Epithelial cell of proximal tubule (primary cell): ENCODE measurements at places on chromosomes 13 and 19.

DNA sequence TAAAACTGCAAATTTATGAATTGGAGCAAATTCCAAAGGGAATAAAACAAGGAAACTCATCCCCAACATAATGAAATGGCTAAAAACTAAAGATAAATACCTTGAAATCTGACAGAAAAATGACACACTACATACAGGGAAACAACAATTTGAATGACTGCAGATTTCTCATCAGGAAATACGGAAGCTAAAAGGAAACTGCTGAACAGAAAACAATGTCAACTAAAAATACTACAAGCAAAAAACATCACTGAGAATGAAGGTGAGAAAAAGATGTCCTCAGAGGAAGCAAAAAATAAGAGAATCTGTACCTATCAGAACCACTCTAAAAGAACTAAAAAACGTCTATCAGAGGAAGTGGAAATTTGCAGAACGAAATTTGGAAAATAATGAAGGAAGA lies 39.5 kb downstream of the ZSWIM9 start:
- no peak for DNase-seq

- no peak for DNase-seq
These were observed 797.7 kb upstream of the ARGLU1 start for GRCh38 chr13:107365466-107366215.

DNA sequence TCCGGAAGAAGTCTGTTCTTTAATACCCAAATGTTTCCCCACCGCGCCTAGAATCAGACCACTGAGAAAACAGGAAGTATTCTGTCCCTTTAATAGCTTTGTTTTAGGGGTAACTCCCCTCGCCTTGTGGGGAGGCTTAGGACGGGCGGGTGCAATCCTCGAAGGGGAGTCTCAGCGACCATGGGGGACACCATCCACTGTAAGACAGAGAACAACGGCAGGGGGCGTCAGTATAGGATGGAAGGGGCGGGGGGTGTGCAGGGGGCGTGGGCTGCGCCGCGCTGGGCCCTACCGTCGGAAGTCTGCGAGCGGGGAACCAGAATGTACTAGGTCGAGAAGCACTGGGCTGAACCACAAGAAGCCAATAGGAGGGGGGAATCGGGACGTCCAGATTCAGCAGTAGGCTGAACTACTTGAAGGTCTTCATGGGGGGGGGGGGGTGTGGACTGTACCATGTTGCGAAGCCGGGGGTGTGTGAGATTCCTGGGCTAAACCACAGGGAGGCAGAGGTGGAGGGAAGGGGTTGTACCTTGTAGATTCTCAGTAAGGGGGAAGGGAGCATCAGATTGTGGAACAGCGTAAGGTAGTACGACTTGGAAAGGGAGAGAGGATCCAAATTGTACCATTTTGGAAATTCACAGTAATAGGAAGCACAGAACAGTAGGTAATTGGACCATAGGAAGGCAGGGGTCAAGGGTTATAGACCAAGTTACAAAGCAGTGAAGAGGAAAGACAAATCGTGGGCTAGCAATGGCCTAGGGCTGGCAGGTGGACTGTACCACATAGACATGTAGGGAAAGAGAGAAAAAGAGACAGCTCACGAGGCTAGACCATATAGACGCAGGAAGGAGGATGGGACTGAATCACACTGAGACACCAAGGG lies 1.0 kb upstream of the DBP start:
- DNase-seq: peak; percentile 83

DNA sequence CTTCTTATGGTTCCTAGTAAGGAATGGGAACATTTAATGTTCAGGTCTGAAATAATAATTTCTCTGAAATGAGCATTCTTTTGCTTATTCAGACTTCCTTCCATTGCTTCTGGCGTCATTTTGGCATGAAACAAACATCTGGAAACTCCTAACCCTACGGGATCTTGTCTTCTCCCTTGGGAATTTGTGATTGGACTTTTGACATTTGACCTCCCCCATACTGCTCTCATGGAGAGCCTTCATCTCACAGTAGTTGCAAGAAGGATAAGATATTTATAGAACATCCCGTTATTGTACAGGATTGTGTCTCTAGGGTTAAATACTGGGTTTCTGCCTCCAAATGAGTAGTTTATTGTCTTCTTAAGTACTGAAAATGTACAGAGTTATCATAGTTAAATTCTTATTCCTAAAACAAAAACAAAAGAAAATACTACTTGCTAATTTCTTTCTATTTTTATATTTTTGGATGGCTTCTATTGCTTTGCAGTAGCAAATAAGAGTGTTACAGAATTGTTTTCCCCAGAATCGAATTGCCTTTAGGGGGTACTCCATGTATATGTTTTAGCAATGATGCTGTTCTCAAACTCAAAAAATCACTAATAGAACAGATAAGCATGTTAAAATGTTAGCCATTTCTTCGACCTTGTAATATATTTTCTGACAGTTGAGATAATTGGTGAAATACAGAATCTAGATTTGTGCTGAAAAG lies 366.8 kb downstream of the DLEU7 start:
- no peak for DNase-seq

GRCh38 chr19:12946092-12946721 lies 545 bp downstream of the RAD23A start:
- DNase-seq: no peak

GRCh38 chr19:2462635-2463421 lies 6.1 kb upstream of the LMNB2 start:
- no peak for DNase-seq

GRCh38 chr13:85095418-85096272 lies 703.6 kb downstream of the SLITRK6 start:
- DNase-seq: no peak

- peak; percentile 87 for DNase-seq
These were observed 1189.9 kb downstream of the UQCRFS1 start for GRCh38 chr19:28023064-28023463.

DNA sequence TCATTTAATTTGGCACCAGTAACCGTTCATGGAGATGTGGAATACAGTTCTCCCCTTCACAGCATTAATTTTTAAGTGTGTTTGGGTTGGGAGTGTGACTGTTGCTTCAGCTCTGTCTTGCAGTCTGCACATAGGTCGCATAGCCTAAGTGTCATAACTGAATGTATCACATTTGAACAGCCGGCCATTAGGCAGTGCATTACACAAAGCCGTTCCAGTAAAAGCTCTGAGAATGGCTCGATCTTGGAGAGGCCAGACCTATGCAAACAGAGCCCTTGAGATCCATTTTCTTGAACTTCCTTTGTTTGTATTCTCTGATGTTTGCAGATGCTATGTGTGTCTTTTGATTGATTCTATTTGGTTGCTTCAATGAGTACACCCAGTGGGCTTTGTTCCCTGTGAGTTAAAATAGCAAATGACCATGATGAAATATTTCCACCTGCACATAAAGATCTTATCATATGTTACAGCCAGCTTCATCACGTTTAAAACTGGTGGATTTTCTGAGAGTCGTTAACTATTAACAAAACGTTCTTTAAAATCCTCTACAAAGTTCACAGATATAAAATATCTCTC lies 1104.9 kb upstream of the SLC10A2 start:
- DNase-seq: no peak

GRCh38 chr19:45884682-45885555 lies 1.0 kb downstream of the IRF2BP1 start:
- no peak for DNase-seq

GRCh38 chr19:4357921-4358326 lies 14.6 kb downstream of the MPND start:
- DNase-seq: no peak

- DNase-seq: no peak
These were observed 8.1 kb downstream of the ERFL start for GRCh38 chr19:41919948-41920712.

DNA sequence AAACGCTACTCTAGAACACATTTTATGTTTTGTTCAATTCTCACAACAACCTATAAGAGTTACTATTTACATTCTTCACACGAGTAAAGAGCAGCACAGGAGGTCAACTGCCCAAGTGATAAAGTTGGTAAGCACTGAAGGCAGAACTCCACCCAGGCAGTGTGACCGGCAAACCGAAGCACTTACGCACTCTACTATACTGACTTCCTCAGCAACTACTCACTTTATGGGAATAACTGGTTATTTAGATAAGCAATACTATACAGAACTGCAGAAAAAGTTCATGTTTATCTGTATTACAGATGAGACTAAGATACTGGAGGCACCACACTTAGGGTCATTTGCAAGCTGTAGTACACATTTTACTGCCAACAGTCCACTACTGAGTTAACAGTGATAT lies 28.8 kb downstream of the FOXO1 start:
- no peak for DNase-seq

- DNase-seq: no peak
These were observed 14.2 kb upstream of the ZNF91 start for GRCh38 chr19:23409392-23410048.

GRCh38 chr19:12672744-12673143 lies 6.1 kb downstream of the WDR83 start:
- DNase-seq: no peak

GRCh38 chr13:33550885-33551284 lies 265.3 kb upstream of the STARD13 start:
- DNase-seq: no peak

DNA sequence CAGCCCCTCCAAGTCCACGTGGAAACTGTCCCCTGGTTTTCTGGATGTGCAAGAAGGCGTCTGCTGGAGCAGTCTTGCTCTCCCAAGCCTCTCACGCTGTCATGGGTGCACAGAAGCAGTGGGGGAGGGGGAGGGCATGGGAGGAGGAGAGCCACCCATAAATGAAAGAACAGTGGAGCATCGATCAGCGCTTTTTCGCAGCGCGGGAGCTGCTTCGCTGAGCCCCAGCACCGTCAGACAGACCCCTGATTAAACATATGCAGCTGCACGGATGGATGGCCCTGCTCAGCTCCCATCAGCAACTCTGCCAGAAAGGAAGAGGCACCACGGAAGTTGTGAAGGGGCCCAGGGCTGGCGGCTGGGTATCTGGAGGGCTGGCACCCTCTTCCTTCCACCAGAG lies 264.9 kb downstream of the UQCRFS1 start:
- no peak for DNase-seq

DNA sequence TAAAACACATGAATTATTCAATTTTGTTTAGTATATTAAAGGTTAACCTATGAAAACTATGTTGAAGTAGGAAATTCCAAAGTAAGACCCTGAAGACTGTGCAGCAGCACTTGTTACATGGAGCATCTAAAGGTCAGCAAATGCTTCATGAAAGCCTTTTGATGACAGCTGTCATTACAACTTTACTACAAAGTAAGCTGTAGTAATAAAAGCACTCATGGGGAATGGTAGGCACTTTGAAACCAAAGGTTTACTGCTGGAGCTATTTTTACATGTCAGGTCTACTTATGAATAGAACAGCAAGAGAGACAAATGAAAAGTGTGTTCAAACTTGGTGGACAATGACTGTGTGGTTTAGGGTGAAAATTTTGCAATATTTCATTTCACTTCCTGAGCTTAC lies 672.5 kb upstream of the PCDH20 start:
- no peak for DNase-seq

GRCh38 chr13:80199585-80200292 lies 141.2 kb downstream of the SPRY2 start:
- DNase-seq: no peak

DNA sequence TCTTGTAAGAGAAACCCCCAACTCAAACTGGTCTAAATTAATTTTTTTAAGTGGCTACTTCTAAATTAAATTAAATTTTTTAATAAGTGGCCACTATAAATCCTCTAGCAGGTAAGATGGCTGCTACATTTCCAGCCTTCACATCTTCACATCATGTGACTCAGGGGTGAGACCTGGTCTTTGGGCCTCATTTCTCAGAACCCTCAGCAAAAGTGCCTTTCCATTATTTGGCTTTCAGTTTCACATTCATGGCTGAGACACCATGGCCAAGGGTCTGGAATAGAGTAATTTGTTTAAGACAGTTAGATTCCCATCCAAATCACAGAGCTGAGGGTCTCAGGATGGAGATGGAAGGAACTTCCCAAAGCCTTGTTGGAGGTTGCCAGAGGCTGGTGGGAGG lies 47.5 kb downstream of the DCT start:
- DNase-seq: no peak

- DNase-seq: no peak
These were observed 6.8 kb upstream of the SPART start for GRCh38 chr13:36353001-36353400.

DNA sequence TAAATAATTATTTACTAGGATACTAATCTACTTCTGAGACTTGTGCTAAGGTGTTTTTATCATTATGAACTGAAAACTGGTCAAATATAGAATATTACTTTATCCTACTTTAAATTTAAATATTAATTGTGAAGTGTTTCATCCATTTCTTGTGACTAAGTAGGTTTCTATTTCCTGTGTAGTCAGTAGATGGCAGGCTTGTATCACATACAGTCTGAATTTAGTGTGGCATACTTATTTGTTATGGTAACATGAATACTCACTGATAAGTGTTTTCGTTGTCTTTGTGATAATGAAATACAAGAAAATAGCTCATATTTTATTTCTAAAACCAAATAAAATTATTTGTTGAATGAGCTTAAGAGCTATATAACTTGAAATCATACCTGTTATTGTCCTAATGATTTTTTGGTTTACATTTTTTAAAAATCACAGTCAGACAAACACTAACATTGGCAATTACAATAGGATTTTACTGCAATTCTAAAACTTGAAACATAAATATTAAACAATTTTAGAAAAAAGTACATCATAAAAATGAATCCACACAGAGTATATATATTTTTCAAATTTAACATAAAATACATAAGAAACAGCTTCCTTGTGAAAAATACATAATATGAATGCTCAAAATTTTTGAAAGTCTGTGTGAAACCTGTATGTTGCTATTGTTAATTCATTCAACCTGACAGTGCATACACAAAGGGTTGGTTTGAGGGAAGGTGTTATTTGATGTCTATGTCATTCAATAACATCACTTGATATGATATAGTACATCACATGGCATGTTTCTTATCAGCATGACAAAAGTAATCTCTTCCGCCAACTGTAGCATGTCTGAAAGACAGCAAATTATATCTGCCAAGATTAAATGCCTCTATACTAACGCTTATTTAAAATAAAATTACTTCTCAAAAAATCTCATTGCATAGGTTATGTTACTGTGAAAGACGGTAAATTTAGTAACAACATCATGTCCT lies 904.8 kb upstream of the PCDH20 start:
- DNase-seq: no peak

GRCh38 chr13:98538876-98539275 lies 38.0 kb downstream of the STK24 start:
- no peak for DNase-seq

DNA sequence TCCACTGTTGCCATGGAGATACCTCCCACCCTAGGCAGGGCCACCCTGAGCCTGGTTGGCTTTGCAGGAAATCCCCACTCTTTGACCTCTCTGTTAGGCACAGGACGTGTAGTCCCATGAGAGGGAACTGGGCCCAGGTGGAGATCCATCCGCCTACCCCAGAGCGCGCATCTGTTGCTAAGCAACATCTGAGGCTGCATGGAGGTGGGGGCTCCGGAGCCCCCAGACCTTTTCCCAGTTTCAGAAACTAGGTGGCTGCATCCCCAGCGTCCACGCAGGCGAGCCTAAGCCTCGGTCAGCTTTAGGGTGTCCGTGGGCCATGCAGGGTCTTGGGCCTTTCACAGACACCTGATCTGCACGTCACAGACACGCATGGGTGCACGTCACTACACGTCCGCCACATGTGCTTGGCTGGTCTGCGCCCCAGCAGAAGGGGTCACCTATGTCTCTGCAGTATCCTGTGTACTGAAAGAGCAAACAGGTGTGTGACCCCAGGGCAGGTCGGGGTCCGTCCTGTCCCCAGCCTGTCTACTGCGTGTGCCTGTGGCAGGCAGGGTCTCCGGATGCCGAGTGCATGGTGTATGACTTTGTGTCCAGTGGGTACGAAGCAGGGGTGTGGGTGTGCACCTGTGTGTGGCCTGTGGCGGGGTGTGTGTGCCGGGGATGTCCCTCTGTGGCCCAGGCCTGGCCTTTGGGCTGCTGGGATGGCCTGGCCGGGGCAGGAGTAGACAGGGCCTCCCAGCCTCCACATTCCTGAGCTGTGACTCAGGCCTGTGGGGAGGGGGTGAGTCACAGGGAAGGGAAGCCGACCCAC lies 4.1 kb upstream of the CIRBP start:
- no peak for DNase-seq
